ENCODE measurements at places on chromosomes 5 and 9.

DNA sequence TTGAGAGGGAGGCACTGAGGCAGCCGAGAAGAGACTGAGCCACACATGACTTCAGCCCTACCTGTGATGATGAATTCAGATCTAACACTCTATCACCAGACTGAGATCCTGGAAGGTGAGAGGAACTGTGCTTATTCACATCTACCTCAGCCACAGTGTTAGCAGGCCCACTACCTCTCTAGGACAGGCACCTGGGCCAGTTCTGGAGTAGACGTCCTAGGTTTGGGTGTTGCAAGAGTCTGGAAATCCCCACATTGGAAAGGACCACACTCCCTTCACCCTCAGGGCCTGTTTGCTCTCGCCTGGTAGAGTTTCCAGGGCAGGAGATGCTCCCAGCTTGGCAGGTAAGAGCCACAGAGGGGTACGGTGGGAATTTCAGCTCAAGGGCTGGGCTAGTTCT, 113.8 kb upstream of the CCL21 start:
- no peak for DNase-seq

GRCh38 chr9:20753761-20754160, 69.7 kb downstream of the FOCAD start:
- DNase-seq = no peak

- DNase-seq = no peak
Measured at GRCh38 chr5:38472541-38472940, 83.9 kb downstream of the LIFR start.

DNA sequence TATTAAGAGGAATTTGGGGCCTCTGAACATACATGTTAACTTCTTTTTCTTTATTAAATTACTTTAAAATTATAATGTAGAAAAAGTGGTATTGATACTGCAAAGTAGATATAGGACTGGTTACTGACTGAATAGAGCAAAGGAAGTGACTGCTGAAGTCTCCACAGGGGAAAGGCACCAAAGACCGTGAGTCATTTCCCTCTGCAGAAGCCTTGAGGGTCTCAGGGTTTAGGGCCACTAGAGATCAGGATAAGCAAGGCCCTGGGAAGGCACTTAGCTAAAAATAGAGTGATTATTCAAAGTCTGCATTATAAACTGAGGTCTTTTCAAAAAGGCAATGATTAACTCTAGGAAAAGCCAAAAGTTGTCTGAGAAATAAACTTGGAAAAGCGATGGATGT, 44.7 kb upstream of the ITGA1 start:
- no peak for DNase-seq

GRCh38 chr5:75660678-75661465, 49.6 kb downstream of the ANKDD1B start:
- no peak for DNase-seq

DNA sequence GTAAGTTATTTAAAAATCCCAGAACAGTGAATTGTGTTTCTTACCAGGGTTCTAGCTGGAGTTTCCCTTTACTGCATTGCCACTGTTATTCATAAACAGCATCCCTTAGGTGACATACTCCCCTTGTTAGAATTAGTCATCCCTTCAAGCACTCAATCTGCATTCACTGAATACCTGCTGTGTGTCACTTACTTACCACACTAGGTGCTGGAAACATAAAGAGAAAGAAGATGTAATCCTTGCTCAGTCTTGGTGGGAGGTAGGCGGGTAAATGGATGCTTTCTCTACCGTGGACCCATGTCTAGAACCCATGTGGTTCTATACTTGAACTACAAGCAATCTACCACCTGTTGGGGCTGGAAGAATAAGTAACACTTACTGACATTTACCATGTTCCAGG, 371.6 kb downstream of the KDM4C start:
- DNase-seq = no peak

DNA sequence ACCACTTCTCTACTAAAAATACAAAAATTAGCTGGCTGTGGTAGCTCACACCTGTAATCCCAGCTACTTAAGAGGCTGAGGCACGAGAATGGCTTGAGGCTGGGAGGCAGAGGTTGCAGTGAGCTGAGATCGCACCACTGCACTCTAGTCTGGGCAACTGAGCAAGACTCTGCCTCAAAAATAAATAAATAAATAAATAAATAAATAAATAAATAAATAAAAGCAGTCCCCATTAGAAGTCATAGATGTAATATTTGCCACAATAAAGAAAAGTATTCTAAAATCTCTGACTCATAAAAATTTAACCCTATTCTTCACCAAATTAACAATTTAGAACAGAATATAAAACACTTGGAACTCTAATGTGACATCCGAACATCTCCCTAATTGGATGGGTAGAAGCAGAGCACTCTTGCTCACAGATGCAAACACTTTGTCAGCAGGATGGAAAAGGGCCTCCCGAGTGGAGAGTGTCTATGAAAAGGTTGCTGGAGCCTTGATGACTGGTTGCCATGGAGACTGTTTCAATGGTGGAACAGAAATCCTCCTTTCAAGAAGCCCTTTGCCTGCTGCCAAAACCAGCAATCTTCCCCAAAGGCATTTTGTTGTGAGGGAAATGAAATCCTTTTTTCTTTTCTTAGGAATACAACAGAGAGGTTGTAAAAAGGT, 38.9 kb upstream of the TRAF1 start:
- DNase-seq = peak; percentile 59

GRCh38 chr5:129474544-129474943, 14.4 kb downstream of the ADAMTS19 start:
- no peak for DNase-seq

GRCh38 chr5:121273833-121274433, 577.7 kb upstream of the FTMT start:
- DNase-seq = no peak

DNA sequence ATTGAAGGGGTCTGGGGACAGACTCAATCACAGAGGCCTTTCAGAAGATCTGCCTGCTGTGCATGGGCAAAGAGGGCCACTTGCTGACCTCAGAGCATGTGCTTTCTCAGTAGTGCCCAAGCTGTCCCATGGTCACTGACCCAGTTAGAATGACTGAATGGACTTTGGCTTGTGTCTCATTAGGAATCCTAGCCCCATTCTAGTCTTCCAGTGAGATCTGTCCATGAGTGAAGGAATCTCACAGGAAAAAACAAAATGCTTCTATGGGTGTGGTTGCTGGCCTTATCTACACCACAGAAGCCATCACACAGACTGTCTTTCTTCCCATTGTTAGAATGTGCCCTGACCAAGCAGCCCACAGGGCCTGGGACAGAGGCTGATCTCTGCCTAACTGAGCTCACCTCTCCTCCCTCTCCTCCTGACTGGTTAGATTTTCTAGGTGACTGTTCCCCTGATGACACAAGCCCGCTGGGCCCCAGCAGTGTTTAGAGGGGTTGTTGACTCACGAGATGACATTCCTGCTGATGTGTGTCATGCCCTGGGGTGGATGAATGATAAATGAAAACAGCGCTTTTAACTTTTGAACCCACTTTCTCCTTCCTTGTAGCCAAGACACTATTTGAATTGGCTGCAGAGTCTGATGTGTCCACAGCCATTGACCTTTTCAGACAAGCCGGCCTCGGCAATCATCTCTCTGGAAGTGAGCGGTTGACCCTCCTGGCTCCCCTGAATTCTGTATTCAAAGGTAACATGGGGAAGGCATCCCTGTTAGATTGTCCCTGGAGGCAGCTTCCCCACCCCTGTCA, 24.8 kb downstream of the TGFBI start:
- DNase-seq = no peak

GRCh38 chr9:28941856-28942255, 1368.6 kb upstream of the C9orf72 start:
- no peak for DNase-seq

DNA sequence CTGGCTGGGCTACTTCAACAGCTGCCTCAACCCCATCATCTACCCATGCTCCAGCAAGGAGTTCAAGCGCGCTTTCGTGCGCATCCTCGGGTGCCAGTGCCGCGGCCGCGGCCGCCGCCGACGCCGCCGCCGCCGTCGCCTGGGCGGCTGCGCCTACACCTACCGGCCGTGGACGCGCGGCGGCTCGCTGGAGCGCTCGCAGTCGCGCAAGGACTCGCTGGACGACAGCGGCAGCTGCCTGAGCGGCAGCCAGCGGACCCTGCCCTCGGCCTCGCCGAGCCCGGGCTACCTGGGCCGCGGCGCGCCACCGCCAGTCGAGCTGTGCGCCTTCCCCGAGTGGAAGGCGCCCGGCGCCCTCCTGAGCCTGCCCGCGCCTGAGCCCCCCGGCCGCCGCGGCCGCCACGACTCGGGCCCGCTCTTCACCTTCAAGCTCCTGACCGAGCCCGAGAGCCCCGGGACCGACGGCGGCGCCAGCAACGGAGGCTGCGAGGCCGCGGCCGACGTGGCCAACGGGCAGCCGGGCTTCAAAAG, 36.9 kb upstream of the TTC1 start:
- peak; percentile 19 for DNase-seq

DNA sequence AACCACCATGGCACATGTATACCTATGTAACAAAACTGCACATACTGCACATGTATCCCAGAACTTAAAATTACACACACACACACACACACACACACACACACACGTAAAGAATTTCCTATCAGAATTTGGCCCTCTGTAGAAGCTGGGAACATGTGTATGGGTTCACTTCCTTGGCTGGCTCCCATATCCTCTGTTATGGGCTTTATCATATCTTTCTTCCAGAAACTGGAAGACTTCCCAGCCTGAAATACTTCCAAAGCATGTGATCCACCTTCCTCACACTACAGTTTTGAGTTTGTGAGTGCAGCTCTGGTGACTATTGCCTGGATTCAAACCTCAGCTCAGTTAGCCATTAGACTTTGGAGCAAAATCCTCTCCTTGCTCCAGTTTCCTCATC, 78.6 kb upstream of the GDNF start:
- DNase-seq = peak; percentile 32

- no peak for DNase-seq
Measured at GRCh38 chr9:109241207-109241606, 74.2 kb upstream of the FRRS1L start.

- DNase-seq = no peak
Measured at GRCh38 chr9:113525831-113526230, 62.3 kb downstream of the RGS3 start.

DNA sequence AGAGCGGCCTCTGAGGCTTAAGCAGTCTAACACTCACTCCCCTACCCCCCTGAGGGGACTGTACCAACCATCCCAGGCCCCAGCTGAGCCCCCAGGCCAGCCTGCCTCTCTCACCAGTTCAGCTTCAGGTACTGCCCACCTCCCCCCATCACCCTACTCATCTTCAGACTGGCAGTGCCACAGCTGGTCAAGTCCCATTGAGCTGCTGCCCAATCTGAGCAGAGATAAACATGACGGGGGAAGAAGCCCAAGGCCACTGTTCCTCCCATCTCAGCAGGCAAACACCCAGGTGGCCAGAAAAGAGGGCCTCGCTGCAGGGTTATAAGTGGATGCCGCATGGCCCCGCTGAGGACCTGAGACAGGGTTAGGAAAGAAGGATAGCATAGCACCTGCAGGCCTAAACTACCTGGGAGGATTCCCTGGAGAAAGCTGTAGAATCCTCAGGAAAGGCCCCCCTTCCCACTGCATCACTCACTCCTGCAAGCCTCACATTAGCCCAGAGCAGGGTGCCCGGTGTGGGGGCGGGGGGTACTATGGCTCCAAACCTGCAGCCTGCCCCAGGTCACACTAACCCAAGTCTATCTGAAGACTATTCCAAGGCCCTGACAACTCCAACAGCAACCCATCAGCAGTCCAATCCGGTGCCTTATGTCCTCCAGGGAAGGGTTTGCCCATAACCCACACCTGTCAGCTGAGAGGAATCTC, 3.6 kb downstream of the B4GALT1 start:
- DNase-seq = peak; percentile 63

DNA sequence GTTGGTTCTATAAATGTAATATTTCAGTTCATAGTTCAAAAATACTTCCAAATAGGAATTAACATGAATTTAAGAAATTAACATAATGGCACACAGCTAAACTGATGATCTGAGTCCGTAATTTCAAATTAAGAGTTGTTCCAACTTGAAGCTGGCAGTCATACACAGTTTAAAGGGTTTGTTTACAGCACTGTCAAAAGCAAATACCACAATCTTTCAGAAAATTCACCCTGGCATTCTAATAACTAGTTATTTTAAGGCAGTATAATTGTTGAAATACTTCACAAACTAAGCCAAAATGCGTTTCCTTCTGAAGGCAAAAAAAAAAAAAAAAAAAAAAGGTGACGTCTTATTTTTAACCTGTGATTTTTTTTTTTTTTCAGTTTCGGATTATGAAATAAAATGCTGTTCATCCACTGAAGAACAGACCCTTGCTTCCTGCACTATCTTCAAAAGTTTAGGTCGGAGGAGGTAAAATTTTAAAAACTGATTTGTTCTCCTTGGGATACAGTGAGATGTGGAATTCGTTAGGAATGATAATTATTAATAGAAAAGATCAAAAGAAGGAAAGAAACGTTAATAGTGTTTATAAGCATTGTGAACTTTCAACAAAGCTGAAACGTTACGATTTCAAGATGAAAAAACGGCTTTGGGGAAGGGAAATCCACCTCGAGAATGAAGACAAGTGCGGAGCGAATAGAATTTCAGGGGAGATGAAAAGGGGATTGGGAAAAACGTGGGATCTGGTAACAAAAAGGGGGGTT, 850 bp downstream of the IL6ST start:
- DNase-seq = no peak

DNA sequence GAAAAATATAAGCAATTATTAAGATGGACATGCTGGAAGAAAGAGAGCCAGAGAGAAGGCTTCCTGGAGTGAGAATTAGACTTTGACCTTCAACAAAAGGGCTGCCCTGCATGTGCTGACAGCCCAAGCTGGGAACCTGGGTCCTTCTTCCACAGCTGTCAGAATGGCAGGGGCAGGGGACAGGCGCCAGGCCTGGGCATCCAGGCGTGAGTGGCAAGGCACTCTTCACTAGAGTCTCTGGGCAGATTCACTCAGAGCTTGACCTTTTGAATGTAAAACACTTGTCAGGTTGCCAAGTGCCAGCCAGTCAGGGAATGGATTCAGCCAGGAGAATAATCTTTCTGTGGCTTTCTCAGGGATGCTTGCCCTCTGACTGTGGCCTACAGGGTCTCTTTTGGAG, 119.1 kb upstream of the CLINT1 start:
- DNase-seq = no peak

DNA sequence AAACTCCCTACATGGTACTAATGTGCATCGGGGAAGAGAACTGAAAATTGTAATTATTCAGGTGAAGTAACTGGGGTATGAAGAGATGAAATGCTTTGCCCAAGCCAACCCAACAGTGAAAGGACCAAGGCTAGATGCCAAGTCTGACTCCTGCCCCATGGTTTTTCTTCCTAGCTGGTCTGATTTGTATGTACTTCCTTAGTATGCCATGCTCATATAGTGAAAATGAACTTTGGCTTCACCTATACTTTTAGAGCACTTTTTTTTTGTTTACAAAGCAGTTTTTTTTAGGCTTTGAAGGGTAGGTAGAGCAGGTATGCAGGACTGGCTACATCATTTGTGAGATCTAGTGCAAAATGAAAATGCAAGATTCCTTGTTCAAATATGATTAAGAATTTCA, 359.4 kb upstream of the RIOK2 start:
- DNase-seq = no peak

- DNase-seq = no peak
Measured at GRCh38 chr5:141392429-141393198, at the start of gene PCDHGA8. PCDHGA8 (plus strand) TSS chr5:141392633; CDS start chr5:141392814, 181 bp downstream.

Data from testis (tissue), 5 donors.